Activated T-helper 1 cell treated with anti-CD3 and anti-CD28 coated beads, Interleukin-12 subunit alpha, Interleukin-12 subunit beta, Interleukin-2, Interleukin-4 antibody, amounts not matched to agents 30 ng/mL and 10 ng/mL and 1 ng/mL, durations not matched to agents 14 hours and 24 hours and 36 hours (primary cell): ENCODE measurements at places on chromosomes 3 and 15. TPM values are rescaled to one million over a fixed set of nuclear protein-coding genes. Genes with fewer than 3 reads are reported as not detected.

GRCh38 chr15:25408428-25408827 lies 30.4 kb downstream of the UBE3A start:
- DNase-seq = no peak

SI gene
- total RNA-seq = not detected in 2 replicates

DNA sequence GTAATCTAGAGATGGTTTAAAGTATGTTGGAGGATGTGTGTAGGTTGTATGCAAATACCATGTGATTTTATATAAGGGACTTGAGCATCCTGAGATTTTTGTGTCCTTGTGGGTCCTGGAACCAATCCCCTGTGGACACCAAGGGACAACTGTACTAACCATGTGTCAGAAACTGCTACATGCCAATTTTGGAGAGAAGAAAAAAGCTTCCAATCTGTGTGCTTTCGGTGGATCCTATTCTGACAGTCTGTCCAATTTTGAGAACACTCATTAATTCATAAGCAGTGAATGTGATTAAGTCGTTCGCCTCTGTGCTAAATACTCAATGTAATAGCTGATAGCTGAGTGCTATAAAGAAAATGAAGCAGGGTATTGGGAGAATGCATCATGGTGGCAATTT lies 61.6 kb downstream of the RBM6 start:
- no peak for DNase-seq

- DNase-seq = no peak
Measured at GRCh38 chr15:91975241-91975978, 121.9 kb downstream of the SLCO3A1 start.

GRCh38 chr3:189833266-189833665 lies 202.1 kb downstream of the TP63 start:
- DNase-seq = no peak

DNA sequence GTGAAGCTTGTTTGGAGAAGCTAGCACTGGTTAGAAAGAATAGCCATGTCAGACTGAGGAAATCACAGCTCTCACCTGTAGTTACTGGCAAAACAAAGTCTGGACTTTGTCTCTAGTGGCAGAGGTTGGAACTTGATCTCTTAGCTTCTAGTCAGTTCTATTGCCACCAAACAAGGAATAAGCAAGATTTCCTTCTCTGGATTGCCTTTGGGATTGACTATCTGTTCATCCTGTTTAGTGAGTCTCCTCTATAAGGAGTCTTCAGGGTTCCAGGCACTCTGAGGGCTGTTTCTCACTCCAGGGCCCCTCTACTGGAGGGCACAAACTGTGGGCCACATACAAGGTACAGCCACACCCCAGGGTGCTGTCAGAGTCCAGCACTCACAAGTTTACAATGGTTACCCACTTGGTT lies 426.6 kb upstream of the THBS1 start:
- DNase-seq = no peak

- DNase-seq = no peak
Measured at GRCh38 chr3:188786424-188786823, 385.3 kb upstream of the TPRG1 start.

A4GNT gene
- total RNA-seq = not detected in 2 replicates

DNA sequence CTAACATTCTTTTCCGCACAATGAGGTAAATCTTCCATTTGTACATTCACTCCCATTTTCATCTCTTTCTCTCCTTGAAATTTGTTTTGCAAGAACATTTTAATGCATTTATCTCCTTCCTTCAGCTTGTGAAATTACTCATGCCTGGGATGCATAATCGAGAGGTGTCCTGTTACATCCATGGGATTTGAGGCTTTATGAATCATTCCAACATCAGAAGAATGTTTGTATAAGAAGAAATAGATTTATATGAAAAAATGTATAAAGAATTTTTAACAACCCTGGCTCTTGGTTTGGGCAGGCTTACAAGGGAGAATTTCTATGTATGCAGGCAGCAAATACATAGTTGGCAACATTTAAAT lies 93.2 kb upstream of the MBNL1 start:
- no peak for DNase-seq

ERICH6 gene
- not detected in 2 replicates for total RNA-seq

GPR27 gene
- total RNA-seq = 0.70 and 1.3 TPM in 2 replicates

DNA sequence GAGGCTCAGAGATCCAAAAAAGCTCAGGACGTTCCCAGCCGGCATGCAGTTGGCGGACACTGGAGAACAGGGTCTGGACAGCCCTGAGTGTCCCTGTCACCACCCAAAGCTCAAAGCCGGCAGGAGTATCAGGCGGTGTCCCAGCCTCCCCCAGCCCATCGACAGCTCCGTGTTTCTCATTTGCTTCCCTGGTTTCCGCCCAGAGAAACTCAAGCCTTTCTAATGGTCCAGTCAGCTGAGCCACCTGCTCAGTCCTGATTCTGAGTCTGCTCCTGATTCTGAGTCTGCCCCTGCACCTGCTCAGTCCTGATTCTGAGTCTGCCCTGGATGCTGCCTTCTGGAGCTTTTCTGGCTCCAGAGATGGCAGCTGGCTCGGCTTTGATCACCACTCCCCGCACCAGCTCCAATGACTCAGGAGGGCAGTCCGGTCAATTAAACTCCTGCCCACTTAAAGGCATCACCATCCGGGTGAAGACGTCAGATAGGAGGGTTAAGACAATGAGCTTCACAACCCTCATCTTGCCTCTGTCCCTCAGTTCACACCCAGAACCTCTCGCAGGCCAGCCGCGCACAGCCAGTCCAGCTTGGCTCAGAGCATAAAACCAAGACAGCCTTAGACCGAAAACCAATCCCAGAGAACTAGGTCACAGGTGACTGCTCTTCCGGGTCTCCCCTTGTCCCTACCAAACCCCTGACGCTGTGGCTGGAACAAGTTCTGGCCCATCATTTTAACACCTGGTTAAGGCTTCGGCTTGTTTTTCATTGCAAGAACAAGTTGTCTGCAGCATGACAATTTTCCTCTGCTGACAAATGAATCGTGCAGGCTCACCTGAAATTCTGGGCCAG lies 6.8 kb downstream of the PCSK6 start:
- DNase-seq = no peak

DNA sequence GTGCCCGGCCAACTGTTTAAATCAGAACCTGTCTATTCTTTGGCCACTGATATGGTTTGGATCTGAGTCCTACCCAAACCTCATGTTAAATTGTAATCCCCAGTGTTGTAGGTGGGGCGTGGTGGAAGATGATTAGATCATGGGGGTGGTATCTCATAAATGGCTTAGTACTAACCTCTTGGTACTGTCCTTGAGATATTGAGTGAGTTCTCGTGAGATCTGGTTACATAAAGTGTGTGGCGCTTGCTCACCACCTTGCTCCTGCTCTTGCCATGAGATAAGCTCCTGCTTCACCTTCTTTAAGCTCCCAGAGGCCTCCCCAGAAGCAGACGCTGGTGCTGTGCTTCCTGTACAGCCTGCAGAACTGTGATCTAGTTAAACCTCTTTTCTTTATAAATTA lies 42.4 kb downstream of the REC114 start:
- DNase-seq = no peak

GRCh38 chr3:126181398-126181725 lies 976 bp upstream of the ALDH1L1 start:
- no peak for DNase-seq

DNA sequence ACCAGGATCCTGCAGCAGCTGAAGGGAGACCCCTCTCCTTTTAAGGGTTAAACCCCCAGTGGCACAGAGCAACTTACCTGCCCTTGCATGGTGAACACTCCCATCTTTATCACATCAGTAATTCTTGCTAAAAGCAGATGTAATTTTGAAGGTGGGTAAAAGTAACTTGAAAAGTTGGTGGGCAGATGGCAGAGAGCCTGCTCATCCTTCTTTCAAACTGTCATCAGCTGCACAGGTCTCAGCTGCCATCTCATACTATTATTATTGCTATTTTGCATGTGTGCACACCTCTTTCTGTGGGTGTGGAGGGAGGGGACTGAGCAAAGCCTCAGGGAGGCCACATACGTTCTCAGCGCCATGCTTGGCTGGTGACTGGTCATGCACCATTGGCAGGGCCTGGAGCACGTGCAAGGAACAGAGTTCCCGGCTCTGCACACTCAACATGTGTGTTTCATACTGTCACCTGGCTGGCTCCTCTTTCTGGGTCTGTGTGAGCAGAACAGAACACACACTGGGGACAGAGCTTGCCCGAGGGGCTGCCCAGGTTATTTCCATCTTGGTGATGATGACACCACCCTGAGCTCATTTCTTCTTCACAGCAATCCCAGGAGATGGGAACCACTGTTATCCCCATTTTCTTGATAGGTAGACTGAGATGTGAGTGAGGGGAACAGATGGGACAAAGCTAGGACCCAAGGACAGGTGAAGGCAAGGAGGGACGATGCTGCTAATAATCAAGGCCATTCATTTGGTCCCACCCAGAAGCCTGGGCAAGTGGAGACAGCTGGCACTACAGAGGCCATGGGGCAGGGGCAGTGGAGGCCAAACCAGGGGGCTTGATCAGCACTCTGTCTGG lies 95.8 kb upstream of the KLF13 start:
- DNase-seq = no peak

- DNase-seq = no peak
Measured at GRCh38 chr15:34772312-34772711, 17.5 kb upstream of the GJD2 start.

DNA sequence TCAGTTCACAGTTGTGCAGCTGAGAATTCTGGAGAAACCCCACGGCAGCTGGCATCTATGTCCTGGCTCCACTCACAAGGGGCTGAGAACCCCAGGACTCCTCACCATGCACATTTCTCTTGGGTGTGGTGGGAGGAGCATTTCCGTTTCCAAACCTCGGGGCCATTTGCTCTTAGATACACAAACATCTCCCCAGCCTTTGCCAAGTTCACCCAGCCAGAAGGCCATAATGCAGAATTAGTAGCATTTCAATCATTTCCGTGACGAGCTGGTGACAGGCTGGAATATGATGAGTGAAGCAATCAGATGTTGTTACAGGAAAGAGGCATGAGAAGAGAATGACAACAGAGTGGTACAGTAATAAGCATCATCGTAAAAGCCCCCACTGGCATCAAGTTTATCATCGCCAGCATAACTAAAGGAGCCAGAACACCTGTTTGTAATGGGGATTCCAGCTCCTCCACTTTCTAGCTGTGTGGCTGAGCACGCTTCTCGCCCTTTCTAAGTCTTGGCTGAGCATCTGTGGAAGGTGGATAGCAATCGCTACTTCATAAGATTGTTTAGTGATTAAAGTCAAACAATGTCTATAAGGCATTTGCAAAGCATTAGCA lies 82.0 kb downstream of the LIPC start:
- DNase-seq = no peak
